ENCODE measurements at places on chromosomes 3 and 15.

- DNase-seq: no peak
Measured at GRCh38 chr3:99624496-99625236, 13.7 kb upstream of the COL8A1 start.

GRCh38 chr3:45002720-45003119 lies 23.4 kb upstream of the CLEC3B start:
- DNase-seq: no peak

DNA sequence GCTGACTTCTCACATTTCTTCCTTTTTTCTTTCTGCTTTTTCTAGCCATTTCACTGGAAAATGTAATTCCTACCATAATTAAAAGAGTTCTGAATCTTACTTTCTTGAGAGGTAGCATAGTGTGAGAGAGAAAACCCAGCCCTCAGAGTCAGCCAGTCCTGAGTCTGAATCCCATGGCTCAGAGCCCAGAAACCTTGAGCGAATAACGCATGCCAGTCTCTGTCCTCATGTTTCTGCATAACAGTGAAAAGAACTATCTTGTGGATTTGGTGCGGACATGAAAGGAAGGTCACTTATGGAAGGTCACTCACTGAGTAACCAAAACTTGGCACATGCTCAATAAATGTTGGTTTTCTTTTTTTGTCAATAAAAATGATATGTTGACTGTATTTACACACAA lies 29.3 kb upstream of the SLCO3A1 start:
- no peak for DNase-seq

- DNase-seq: no peak
Measured at GRCh38 chr15:96285729-96286254, 44.7 kb upstream of the NR2F2 start.

DNA sequence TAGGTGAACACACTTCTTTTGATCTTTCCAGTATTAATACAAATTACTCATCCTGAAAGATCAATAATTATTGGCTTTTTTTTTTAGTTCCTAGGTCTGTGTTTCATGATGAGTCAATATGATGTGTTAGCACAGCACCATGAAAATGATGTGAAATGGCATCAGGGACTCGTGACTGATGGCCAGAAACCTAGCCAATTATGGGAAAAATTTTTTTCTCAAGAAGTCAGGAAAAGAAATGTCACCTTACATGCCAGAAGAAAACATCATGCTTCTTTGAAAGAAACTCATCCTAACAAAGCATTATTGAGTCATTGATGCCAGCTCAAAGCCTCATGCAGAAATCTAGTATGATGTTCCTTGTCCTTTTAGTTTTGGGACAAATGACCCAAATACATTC lies 468.3 kb upstream of the CBLB start:
- no peak for DNase-seq

DNA sequence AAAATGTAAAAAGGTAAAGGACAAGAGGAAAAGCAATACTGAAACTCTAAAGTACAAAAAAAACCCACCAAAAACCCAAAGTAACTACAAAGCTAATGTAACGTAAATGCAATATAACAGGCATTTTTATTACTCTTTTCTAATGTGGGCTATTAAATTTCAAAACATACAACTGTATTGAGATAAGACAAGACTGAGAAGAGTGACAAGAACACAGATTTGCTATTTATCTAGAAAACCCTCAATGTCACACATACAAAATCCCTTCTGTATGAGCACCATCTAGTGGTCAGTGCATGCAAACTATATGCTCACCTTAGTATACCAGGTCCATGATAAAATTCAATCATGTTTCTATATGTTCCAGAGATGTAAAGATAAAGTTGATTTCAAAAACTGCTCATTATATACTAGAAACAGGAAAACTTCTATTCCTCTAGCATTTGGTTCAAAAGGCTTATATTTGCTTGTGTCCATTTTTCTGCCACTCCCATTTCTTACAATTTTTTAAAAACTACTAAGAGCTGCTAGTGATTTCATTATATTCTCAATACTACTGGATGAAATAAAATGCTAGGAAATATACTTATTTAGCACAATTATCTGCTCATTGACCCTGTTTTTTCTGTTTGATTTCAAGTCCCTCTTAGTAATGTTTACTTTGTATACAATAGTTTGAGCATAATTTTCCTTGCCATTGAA lies 111.4 kb downstream of the DLG1 start:
- peak; percentile 50 for DNase-seq

DNA sequence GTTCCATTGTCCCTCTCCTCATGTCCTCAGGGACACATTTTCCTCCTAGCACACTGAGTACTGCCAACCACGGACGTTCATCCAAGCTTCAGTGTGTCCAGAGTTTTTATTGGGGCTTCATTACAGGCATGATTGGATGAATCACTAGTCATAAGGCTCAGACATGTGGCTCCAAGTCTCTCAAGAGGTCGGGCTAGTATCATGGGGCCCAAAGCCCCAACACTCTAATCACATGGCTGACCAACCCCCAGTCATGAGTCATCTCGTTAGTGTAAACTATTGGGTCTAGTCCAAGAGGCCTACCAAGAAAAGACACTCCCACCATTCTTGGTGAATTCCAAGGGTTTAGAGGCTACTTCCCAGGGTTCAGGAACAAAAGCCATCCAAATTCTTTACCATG lies 4.4 kb downstream of the TERC start:
- no peak for DNase-seq

GRCh38 chr3:139481116-139481515 lies 4.8 kb upstream of the RBP2 start:
- no peak for DNase-seq

- no peak for DNase-seq
Measured at GRCh38 chr3:182948305-182948704, 32.0 kb downstream of the DCUN1D1 start.

DNA sequence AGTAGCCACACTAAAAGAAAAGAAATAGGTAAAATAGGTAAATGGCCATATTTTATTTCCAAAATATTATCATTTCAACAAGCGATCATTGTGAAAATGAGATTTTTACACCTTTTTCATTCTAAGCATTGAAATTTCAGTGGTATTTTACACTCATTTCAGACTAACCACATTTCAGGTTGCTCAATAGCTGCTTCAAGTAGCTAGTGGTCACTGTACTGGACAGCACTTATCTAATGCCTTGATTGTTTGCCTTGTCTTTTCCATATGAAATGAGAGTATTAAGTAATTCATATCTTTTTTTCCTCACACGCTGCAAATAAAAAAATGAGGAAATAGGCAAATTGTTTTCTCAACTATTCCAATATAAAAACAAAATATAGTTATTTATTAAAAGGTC lies 332.8 kb downstream of the NLGN1 start:
- no peak for DNase-seq

DNA sequence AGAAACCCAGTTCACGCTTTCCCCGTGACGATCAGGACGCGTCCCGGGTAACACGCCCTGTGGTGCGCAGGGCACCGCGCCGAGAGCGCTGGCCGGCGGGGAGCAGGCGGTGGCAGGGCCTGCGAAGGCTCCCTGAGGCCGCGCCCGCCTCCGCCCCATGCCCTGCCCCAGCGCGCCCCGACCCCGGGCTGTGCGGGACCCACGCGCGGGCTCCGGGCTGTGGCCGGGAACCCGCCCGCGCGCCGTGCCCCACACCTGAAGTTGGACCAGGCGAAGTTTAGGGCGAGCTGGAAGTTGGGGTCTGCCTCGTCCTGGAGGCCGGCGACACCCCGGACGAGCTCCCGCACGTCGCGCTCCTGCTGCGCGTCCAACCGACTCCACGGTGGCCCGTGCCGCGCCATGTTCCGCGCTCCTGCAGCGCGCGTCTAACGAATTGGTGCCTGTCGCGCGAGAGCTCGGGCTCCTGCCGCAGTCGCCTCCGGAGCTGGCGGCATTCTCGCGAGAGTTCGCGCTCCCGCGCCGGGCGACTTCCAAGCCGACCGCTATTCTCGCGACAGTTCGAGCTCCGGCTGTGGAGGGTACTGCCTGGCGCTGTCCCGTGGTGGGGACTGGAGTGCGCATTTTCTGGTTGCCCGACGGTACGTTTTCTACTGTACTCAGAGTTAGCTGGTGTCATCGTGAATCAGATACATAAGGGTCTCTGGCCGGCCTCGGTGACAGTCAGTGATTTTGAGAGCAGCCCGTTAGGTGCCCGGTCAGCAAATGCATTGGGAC lies at the start of gene TUBGCP5:
Gene TUBGCP5, minus strand, starts transcription at position 427 of the 774 bp plus-strand sequence. Its CDS starts 26 bp downstream, at position 401.
- DNase-seq: peak; percentile 94

- no peak for DNase-seq
Measured at GRCh38 chr3:8645712-8646111, 1.1 kb upstream of the SSUH2 start.

DNA sequence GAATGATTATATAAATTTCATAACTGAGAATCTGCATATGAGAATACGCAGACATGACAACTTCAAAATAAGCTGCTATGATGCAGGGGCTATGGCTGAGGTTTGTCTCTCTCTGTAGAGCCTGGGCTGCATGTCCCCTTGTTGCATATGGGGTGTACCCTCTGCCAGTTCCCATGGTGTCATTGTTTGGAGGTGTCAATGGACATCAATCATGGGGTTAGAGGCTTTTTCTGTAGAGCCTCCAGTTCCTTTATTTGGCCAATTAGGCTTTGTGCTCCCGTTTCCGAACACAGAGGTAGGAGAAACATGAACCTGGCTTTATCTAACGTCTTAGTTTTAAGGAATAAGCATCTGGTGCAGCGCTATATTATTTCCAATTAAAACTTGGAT lies 77.3 kb upstream of the RARB start:
- DNase-seq: no peak

DNA sequence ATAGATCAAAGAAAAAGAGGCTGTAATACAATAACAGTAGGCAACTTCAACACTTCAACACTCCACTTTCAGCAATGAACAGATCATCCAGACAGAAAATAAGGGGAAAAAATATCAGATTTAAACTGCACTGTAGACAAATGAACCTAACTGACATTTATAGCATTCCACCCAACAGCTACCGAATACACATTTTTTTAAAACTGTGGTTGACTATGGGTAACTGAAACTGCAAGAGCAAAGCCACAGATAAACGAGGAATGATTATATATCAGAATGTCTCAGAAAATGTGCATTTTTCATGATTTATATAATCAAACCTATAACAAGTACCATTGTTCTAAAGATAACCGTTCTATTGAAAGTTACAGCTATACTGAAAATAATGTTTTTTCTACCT lies 514.9 kb upstream of the DPPA4 start:
- no peak for DNase-seq

DNA sequence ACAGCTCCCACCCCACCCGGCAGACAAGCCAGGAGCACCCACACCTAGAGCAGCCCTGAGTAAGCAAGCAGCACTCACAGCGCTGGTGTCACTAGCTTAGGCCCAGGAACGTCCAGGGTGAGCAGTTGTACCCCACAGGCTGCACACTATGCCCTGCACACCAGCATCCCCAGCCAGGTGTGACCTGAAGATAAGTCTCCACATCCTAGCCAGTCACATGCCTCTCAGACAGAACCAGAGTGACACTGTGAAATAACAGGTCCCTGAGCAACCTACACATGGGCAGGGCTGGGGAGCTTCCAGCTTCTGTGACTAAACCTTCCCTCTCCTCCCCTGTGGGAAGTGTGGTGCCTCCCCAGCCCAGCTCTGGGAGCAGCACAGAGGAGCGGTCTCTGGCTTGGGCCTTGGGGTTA lies 253.6 kb downstream of the UACA start:
- DNase-seq: no peak

GRCh38 chr3:96059301-96059700 lies 755.1 kb upstream of the EPHA6 start:
- DNase-seq: no peak

GRCh38 chr15:47857776-47858167 lies 140.5 kb downstream of the SEMA6D start:
- no peak for DNase-seq

DNA sequence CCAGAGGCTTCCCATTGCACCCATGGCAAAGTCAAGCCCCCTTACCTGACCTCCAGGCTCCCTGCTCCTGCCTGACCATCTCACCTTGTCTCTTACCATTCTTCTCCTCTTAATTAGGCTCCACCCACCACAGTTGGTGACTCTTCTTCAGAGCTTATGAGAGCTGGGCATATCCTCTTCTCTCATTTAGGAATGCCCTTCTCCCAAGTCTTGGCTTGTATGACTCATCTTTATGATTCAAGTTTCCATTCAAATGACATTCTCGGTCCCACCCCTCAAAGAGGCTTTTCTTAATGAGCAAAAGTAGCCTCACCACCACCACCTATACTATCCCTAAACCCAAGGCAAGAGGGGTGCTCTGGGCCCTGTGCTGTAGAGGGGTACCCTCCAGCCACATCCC lies 55.3 kb upstream of the NUDT16 start:
- no peak for DNase-seq

DNA sequence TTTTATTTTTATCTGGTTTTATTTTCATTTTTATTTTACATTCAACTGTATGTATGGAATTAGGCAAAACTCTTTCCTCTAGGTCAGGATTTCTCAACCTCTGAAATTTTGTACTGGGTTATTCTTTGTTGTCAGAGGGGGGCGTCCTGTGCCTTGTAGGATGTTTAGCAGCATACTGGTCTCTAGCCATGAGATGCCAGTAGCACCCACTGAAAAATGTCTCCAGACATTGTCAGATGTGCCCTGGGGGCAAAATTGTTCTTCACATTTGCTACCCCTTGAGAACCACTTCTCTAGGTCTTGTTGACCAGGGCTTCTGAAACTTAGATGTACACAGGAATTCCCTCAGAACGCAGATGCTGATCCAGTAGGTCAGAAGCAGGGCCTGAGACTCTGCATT lies 5.4 kb downstream of the CHRNA5 start:
- no peak for DNase-seq

- no peak for DNase-seq
Measured at GRCh38 chr3:61177450-61177849, 73.8 kb downstream of the FHIT start.

- DNase-seq: no peak
Measured at GRCh38 chr15:66961407-66961884, 104.0 kb upstream of the SMAD3 start.

GRCh38 chr3:118987477-118987876 lies 47.2 kb downstream of the IGSF11 start:
- DNase-seq: no peak

DNA sequence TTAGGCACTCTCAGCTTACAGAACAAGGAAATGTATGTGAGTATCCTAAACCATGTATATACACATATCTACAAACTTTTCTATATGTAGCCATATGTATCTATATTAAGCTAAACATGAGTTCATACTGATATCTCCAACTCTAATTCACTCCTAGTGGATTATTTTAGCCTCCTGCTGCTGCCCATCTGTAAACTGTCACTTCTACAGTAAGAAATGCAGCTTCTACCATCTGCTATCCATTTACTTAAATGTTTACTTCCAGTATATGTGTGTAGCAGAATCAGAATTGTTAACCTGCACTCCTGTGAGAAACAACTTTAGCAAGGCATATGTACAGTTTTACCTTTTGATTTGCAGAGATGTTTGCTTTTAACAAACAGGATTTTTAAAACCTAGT lies 478.5 kb upstream of the CBLB start:
- no peak for DNase-seq

- no peak for DNase-seq
Measured at GRCh38 chr15:90325726-90326125, 26.4 kb upstream of the ZNF774 start.
